Left renal pelvis (tissue), 4 donors: ENCODE measurements at places on chromosomes 6 and 20.

- DNase-seq: no peak
These were observed 630 bp downstream of the LIME1 start for GRCh38 chr20:63736893-63737694.

DNA sequence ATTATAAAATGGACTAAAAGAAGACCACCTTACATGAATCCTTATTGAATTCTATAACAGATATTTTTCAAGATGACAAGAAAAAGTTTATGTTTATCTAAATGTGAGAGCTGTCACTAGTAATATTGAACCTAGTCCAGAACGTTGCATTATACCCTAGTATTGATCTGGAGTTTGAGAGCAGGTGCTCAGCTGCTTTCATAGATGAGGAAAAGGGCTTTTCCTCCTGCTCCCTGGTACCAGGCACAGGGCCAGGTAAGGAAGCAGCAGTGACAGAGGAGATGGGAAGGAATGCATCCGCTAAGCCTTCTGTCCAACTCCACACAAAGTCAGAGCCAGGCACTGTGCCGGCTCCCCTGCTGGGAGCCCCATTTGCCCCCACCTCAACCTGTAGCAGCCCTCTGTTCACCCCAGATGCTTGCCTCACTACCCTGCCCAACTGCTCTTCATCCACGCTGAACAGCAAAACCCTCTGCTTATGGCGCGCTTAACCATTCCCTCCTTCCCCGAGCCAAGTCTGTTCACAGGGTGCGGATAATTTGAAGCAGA, 393.1 kb downstream of the FRK start:
- DNase-seq: no peak

- DNase-seq: no peak
These were observed 79.2 kb downstream of the PRND start for GRCh38 chr20:4800676-4801449.

- DNase-seq: no peak
These were observed 23.3 kb downstream of the RBL1 start for GRCh38 chr20:37072293-37073196.

DNA sequence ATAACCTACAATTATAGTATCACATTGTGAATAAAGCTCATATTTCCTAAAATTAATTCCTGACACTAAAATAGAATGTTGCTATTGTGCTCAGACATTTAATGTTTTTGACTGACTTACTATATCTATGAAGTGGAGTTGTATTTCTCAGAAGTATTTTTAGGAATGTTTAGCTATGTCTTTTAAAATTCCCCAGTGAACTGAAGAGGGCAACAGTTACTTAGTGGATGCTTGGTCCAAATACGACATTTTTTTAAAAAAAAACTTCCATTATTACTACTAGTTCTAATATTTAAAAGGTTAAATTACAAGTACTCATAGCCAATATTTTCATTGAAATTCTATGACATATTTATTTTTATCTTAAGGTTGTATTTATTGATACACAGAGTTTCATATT, 460.2 kb downstream of the COL12A1 start:
- no peak for DNase-seq

DNA sequence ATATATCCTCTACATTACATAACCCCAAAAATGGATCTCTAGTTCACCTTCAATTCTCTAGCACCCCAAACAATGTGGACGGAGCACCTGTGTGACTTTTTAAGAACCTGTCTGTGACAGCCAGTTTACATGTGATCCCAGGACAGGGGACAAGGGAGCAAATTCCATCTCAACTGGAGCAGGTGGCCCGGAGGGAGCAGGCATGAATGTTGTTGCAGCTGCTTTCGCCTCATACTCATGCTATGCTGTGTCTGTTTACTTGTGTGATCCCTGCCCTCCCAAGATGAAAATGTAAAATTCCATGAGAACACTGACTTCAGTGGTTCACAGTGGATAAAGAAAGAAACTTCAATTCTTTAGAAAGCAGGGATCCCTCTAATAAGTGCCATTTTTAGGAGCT, 600.3 kb downstream of the CDH26 start:
- DNase-seq: no peak

GRCh38 chr6:165925474-165926156, 242.0 kb downstream of the TBXT start:
- DNase-seq: no peak

GRCh38 chr20:33239979-33240736, 4.4 kb downstream of the BPIFA1 start:
- DNase-seq: no peak

DNA sequence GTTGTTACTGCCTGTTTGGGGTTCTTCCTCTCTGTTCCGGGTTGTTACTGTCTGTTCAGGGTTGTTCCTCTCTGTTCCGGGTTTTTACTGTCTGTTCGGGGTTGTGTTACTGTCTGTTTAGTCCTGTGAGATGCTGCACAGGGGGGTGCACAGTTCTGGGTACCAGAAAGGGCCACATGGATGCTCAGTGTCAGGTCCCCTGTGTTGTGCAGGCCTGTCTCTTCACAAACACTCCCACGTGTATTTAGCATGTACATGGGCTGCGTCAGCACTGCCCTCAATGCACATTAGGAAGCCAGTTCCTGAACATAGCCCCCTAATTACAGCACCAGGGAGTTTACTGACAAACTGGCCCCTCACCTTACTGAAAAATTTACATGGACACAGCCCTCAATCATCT, 118.5 kb downstream of the DLL1 start:
- DNase-seq: no peak

DNA sequence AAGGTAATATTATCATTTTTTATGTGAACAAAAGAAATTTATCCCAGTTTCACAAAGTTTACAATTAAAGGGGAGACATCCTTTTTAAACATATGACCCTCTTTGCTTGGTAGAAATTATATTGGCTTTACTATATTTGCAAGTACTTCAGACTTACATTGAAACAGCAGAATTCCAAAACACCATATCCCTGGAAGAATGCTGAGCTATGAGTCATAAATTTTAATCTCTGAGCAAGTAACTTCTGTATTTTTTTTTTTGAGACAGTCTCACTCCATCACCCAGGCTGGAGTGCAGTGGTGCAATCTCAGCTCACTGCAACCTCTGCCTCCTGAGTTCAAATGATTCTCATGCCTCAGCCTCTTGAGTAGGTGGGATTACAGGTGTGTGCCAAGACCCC, 240.4 kb downstream of the TBC1D32 start:
- no peak for DNase-seq

GRCh38 chr6:53112404-53112803, 36.2 kb downstream of the GCM1 start:
- no peak for DNase-seq

DNA sequence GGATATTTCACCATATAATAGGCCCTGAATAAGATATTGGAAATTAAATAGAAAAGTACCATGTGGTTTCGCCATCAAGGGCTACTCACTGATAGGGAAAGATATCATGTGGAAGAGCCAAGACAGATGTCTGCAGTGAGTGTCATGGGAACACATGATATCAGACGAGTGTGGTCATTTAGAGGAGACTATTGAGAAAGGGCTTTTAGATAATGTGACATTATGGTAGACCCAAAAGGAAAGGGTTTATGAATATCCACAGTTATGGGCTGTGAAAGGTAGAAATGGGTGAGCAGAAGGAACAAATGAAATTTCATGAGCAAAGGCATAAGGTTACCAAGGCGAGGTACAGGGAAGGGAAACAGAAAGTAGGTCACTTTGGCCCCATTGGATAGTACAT, 182.3 kb upstream of the PRSS16 start:
- no peak for DNase-seq

- no peak for DNase-seq
These were observed 126.4 kb downstream of the BANF2 start for GRCh38 chr20:17825960-17826843.

- DNase-seq: no peak
These were observed 86.5 kb downstream of the MRPL14 start for GRCh38 chr6:44040786-44041185.

DNA sequence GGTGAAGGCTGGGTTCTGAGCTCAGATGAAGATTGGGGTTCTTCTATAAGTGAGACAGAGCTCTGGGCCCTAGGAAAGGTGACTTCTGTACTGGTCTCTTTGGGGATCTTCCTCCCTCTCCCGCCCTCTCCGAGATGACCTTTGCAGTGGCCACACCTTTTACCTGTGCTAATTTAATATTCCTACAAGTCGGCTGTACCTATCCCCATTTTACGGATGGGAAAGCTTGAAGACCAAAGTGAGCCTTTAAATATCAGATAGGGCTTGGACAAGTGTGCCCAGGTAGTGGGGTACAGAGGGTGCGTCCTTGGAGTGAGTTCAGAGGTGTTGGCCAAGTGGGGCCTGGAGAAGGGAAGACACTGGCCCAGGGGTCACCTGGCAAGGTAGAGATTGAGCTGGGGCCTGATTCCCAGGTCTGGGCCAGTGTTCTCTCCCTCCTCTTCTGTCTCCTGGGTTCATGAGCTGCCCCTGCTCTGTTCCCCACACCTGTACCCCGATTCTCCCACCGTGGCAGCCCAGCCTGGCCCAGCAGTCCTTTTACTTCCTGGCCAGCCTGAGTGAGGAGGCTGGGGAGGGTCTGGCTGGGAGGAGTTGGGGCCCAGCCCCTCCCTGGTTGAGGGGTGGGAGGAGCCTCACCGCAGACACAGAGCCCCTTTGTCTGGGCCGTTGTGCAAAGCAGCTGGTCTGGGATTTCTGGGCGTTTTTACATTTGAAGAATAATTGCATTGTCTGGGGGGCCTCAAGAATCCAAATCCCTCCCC, 152.1 kb upstream of the RNF24 start:
- DNase-seq: no peak

GRCh38 chr20:58173930-58174707, 54.3 kb downstream of the ANKRD60 start:
- no peak for DNase-seq

DNA sequence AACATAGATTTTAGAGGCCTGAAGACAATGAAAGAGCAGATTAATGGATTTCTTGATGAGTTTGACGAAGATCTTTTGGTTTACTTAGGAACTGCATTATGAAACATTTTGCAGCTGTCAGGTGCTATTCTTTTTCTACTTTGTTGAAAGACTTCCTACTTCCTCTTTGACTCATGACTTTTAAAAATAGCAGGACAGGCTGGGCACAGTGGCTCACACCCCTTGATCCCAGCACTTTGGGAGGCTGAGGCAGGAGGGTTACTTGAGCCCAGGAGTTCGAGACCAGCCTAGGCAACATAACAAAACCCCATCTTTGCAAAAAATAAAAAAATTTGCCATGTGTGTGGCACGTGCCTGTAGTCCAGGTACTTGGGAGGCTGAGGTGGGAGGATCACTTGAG, 52.0 kb downstream of the ITCH start:
- no peak for DNase-seq

- DNase-seq: no peak
These were observed 4.4 kb downstream of the GZF1 start for GRCh38 chr20:23366384-23366783.

DNA sequence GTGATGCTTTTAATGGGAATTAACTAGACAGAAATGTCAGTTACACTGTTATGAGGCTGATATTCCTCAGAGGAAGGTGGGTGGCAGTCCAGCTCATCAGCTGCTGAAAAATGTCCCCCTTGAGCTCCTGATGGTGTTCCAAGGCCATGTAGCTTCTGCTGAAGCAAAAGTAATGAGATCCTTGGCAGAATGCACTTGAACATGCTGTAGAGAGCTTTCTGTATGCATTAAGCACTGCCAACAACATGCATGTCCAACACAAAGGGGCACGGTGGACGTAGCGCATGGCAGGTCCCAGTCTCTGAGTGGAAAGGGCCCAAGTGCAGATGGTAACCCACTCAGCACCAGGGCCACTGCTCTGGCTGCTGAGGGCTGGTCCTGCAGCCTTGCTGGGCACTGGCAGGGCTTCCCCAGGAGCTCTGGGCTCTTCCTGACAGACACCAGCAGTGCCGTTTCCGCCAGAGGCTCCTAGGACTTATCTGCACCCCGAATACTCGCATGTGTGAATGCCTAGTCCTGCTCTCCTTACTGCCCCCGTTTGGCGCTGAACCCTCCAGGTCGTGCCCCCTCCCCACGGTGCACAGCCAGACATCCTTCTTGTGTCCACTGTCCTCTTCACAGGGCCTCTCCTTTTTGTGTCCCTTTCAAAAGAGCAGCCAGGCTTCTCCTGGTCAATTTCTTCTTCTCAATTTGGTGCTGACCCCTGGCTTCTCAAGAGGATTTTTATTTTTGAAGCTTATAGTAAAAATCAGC, 18.6 kb upstream of the SYNDIG1 start:
- DNase-seq: no peak

GRCh38 chr6:57243954-57244353, 21.8 kb upstream of the RAB23 start:
- DNase-seq: no peak

DNA sequence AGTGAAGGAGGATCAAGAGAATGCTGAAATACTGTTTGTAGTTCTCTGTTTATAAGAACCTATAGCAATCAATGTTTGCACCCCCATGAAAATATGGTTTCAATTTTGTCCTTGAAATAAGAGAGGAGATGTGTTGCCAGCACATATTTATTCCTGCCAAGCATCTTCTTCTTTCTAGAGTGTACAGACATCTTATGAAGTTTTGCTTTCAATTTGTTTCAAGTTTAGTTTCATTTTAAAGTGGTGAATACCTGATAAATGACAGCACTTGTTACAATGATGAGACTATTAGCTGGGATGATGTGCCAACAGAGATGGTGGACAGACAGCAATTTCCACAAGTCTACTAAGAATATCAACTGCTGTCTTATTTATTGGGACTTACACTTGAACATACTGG, 39.2 kb upstream of the CENPW start:
- DNase-seq: no peak

GRCh38 chr6:63783096-63783495, 147.5 kb downstream of the PHF3 start:
- no peak for DNase-seq

DNA sequence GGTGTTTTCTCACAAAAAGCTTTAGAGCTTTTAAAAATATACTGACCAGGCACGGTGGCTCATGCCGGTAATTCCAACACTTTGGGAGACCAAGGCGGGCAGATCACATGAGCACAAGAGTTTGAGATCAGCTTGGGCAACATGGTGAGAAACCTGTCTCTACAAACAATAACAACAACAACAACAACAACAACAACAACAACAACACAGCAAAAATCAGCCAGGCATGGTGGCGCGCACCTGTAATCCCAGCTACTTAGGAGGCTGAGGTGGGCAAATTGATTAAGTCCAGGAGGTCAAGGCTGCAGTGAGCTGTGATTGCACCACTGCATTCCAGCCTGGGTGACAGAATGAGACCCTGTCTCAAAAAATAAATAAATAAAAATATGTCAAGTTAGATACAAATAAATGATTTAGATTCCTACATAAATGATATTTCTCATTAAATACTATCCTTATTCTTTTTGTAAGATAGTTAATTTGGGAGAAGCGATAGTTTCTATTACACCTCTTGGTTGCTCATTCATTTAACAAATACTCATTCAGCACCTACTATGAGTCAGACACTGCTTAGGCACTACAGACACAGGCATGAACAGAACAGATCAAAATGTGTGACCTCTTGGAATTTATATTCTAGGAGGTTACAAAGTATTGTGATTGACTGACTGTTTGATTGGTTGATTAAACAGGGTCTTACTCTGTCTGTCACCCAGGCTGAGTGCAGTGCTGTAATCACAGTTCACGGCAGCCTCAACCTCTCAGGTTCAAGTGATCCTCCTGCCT, 83.5 kb upstream of the BEND3 start:
- no peak for DNase-seq

- DNase-seq: no peak
These were observed 597.1 kb downstream of the KIF16B start for GRCh38 chr20:15976047-15976736.
